ENCODE measurements at places on chromosomes 6 and 20.
A peak's percentile ranks its signal among the peaks of the same experiment; 100 is the strongest.

DNA sequence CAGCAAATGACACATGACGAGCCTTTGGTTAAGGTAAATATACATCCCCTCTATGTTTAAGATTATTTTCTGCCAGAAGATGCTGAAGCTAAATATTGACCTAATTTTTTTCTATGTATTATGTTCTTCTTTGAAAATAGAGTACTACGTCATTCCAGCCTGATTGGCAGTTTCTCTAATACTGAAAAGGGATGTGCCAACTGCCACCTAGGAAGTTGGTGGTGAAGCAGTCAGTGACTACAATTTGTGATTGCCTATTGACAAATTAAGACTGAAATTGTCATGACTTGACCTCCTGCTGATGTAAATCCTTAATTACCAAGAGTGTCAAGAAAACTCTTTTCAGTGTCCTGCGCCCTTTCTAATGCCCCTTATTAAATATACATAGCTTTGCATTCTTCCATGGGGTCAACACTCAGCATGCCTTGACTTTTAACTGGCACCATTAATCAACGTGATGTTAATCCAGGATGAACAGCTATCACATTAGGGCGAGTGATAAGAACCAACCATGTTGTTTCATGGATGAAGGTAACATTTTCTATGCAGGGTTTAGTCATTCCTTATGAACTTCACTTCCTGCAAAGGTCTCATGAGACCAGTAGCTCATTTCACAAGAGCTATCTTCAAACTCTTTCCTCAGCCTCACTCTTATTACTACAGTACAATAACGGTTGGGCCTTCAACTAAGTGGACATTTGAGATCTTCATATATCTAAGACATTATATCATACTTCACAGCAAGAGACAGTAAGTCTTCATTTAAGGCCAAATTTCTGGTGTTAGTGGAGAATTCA is 22.5 kb upstream of the SGK1 start:
- DNase-seq, result no peak

DNA sequence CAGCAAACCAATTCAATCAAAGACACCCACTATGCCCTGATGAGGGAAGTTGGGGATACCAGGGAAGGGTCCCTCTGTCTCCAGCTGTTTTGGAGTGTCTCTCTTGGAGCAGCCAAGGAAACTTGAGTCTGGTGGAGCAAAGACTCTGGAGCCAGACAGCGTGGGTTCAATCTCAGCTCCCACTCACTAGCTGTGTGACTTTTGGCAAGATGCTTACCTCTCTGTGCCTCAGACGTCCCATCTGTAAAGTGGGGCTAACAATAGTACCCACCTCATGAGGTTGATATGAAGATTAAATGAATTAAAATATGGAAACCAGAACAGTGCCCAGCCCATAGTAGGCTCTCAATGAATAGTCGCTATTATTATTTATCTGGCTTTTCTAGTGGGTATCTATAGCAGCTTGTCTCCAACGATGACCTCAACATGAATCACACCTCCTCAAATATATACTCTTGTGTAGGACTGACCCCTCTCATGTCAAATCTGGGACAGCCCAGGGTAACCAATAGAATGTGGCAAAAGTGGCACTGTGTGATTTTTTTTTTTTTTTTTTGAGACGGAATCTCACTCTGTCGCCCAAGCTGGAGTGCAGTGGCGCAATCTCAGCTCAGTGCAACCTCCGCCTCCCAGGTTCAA is 99.2 kb upstream of the FOXP4 start:
- no peak for DNase-seq

DNA sequence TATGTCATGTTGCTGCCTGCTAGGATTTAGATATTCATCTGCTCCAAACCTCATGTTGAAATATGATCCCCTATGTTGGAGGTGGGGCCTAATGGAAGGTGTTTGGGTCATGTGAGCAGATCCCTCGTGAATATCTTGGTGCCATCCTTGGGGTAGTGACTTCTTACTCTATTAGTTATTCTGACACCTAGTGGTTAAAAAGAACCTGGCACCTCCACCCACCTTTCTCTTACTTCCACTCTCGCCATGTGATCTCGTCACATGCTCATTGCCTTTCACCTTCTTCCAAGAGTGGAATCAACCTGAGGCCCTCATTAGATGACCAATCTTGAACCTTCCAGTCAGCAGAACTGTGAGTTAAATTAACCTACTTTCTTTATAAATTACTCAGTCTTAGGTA is 549.4 kb upstream of the SYNCRIP start:
- DNase-seq, result no peak

GRCh38 chr20:58407966-58408557 is 19.0 kb downstream of the VAPB start:
- DNase-seq, result no peak

DNA sequence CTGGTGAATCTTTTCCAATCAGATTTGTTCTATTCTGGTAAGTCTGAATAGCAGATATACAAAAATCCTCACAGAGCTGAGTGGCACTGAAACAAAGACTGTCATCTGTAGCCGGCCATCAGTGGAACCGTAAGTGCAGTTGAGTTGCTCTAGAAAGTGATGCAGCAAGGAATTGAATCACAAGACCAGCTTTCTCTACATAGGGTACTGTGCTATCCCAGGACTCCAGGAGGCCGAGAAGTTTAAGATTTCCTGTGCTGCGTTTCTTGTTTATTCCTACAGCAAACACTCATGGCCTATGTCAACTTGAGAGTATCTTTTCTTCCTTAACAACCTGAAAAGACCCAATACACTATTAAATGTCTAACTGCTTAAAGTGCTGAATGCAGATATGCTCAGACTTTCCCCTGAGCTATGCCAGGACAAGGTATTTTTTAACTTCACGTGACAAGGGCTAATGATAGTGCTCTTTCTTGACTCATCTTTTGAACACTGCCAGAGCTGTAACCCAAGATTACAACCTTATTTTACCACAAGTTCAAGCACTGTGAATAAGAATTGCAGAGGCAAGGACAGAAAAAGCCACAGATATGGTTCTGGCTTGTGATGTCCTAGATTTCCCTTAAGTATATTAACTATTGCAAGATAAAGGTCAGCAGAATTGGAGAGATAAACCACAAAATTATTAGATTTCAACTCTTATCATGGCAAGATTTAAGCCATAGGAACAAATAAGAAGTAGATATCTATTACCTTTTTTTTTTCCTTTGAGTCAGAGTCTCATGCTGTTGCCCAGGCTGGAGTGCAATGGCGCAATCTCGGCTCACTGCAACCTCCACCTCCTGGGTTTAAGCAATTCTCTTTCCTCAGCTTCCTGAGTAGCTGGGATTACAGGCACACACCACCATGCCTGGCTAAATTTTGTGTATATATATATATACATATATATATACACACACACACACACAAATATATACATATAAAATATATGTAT is 71.6 kb downstream of the GJA1 start:
- no peak for DNase-seq

- no peak for DNase-seq
These were observed 55.2 kb upstream of the CBLN4 start for GRCh38 chr20:56060486-56060885.

DNA sequence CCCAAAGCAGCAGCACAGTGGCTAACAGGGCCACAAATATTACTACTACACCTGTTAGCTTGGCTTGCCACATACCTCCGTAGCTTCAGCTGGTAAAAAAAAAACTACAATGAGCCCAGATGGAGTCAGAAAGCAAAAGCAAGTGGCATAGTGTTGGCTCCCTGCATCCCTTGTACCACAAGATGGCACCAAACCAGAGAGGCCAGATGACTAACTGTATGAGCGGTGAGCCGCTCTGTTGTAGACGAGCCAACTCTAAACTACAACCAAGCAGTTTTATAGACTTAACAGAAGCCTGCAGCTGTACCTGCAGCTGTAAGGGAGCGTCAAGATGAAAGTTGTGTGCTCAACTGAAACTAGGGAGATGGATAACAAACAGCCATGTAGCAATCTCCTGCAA is 84.5 kb upstream of the MCHR2 start:
- DNase-seq, result peak; percentile 33

GRCh38 chr20:32989507-32990283 is 14.5 kb downstream of the SUN5 start:
- DNase-seq, result no peak

DNA sequence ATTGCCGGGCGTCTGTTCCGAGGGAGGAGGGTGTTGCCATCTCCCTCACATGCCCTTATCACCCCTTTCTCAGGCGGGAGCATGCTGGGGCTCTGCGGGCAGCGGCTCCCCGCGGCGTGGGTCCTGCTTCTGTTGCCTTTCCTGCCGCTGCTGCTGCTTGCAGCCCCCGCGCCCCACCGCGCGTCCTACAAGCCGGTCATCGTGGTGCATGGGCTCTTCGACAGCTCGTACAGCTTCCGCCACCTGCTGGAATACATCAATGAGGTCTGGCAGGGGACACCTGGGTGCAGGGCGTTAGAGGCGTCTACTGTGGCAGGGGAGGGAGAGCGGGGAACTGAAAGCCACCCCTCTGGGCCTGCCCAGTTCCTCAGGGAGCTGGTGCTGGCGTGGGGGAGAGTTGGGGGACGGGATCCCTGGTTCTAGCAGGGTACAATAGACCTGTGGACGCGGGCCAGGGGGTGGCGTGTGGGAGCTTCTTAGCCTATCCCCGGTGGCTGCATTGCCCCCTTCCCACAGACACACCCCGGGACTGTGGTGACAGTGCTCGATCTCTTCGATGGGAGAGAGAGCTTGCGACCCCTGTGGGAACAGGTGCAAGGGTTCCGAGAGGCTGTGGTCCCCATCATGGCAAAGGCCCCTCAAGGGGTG is 697 bp downstream of the PPT2 start:
- peak; percentile 68 for DNase-seq

GRCh38 chr6:113318575-113318917 is 538.6 kb upstream of the MARCKS start:
- no peak for DNase-seq

DNA sequence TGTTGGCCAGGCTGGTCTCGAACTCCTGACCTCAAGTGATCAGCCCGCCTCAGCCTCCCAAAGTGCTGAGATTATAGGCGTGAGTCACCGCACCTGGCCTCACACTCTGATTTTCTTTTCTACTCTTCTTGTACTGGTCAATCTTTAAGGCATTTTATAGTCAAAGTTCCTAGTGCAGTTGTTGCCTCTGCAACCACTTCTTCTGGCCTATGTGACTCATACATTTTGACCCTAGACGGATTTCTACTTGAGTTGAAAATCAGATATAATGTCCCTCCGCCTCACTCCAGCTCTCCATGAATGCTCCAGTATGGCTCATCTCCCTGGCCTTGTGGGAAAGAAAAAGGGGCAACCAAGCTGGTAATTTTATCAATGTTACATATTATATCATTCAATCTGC is 42.4 kb downstream of the TNFRSF21 start:
- DNase-seq, result peak; percentile 23

- DNase-seq, result no peak
These were observed 5.6 kb upstream of the BPIFA2 start for GRCh38 chr20:33162313-33162712.

GRCh38 chr6:29685718-29686326 is 4.9 kb upstream of the ZFP57 start:
- DNase-seq, result no peak

DNA sequence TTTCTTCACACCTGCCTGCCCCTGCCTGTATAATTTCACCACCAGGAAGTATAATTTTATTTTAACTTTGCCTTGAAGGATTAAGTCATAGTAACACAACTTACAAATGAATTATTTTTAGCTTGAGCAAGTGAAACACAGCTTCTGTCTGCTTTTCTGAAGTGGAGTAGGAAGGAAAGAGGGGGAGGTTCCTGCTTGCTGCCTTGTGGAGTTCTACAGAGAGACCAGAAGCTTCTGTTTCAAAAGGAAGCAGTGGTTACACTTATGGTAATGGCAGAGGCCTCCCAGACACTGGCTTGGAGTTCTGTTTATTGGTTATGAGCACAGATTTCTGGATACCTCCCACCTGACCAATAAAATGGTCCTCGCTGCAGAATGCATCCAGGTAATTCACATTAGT is 159.6 kb downstream of the TMEM200A start:
- DNase-seq, result no peak

DNA sequence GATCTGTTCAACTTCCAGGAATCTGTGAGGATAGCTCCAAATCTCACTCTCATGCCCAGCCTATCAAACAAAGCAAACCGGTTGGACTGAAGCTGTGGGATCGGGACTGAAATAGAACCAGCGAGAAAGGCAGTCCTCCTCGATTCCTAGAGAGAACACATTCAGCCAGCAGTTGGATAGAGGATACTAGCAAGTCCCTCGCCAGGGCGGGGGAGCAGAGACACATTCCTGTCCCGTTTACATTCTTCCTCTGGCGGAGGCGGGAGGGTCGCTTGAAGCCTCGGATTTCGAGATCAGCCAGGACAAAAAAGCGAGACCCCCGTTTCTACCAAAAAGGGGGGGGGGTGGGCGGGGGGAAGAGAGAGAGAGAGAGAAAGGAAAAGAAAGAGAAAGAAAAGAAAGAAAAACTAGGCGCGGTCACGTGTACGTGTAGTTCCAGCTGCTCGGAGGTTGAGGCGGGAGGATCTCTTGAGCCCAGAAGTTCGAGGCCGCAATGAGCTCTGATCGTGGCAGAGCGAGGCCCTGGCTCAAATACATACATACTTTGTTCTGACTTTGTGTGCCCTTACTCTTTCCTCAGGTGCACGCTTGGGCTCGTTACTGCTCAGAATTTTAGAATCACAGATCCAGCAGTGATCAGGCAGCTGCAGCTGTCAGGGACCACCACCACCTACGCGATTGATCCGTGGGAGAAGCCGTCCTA is 19.5 kb downstream of the ZNF311 start:
- DNase-seq, result peak; percentile 98

GRCh38 chr6:143817621-143818020 is 25.5 kb upstream of the LTV1 start:
- no peak for DNase-seq

DNA sequence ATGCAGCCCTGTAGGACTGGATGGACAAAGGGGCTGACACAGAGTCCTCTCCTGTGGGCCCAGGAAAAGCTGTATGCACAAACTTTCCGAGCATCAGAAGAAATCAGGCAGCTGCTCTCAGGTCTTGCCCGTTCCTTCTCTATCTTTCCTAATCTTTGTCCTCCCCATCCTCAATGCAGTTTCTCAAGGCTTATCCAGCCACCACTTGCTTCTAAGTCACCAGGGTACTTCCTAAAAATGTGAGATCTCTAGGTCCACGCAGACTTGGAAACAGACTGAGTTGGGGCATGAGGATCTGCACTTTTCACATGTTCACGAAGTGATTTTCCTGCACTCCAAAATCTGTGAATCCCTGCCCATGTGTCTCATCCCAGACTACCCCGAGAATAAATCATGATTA is 394.5 kb upstream of the SLC35B3 start:
- no peak for DNase-seq

DNA sequence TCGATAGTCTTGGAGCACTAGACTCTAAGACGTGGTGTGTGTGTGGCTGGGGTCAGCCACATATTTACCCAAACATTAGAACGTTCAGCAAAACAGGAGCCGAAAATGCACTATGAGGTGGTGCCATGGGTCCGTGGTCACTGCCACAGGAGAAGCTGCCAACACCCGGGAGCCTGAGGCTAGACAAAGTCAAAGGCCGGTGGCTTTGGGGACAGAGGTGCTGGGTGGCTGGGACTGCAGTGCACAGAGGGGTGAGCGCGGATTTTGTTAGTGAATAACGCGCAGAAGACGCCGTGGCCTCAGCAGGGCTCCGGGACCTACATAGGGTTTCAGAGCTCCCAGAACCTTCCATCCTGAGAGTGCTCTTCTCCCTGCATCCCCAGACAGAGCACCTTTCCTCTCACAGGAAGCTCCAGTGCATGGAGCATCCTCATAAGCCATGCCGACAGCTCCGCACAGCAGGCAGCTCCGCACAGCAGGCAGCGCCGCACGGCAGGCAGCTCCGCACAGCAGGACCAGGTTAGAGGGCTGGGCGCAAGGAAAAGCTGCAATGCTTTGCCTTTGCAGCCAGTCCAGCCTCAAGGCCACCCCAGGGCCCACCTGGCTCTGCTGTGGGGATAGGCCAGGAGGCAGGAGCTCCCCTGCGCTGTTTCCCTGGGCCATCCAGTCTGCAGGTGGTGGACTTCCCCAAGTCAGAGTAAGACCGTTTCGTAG is 304.1 kb downstream of the TAF4 start:
- DNase-seq, result no peak
